Posterior vena cava (tissue), 2 donors: ENCODE measurements at places on chromosomes 2 and 18. TPM values are rescaled to one million over a fixed set of nuclear protein-coding genes. Genes with fewer than 3 reads are reported as not detected.
A peak's percentile ranks its signal among the peaks of the same experiment; 100 is the strongest.

CCDC121 gene
- 3.3 TPM for total RNA-seq

CTAGE1 gene
- total RNA-seq, result not detected

DNA sequence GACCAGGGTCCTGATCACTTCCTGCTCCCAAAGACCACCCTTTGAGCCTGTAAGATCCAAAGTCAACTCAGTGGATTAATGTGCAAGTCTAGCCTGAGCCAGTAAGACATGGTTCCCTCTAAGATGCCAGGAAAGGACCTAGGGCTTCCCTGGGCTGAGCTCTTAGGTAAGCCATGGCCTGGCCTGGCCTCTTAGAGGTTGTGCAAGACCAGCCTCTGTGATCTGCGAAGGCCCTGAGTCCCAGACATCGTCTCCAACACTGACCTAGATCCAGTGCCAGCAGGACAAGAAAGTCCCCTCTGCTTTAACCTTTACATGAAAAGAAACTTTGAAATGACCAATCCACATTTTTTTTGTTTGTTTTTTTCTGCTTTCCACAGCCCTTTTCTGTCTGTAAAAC lies 73.6 kb upstream of the CYP1B1 start:
- no peak for DNase-seq

DNA sequence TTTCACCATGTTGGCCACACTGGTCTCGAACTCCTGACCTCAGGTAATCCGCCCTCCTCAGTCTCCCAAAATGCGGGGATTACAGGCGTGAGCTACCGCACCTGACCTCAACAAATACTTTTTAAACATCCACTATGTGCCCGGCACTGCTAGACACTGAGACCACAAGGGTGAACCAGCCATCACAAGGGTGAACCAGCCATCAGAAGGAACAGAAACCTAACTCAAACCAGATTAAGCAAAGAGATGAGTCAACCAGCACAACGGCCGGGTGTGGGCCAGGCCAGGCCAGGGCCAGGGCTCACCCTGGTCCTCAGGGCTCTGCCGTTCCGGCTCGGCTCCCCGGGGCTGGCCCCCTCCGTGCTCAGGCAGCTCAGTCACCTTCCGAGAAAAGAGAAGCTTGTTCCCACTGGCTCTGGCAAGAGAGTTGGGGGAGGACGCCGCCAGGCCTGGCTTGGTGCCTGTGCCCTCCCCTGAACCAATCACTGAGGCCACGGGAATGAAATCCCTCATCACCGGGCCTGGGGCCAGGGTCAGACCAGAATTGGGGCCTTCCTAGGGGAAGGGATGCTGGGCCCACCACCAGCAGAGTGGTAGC lies 4.4 kb downstream of the TEX44 start:
- DNase-seq, result peak; percentile 94

- DNase-seq, result peak; percentile 85
Observed at GRCh38 chr2:118970396-118971135, 28.6 kb downstream of the MARCO start.
